Activated gamma-delta T cell treated with anti-CD3 and anti-CD28 coated beads, Interleukin-2, amount 50 U/mL, for 16 hours (primary cell): ENCODE measurements at places on chromosomes 2 and 18.

DNA sequence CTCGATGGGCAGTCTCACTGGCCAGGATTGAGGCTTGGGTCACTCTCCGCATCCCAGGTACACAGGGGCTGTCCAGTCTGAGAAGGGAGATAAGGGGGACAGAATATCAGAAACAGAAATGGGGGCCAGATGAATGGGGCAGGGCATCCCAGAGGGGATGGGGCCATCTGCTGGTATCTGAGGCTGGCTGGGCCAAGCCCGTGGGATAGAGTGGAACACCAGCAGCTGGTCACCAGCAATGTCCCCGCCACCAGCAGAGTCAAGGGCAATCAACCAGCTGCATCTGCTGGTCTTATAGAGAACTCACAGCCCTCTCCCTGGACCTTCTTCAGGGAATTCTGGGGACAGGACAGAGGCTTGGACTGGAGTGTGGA lies 128.8 kb upstream of the HAAO start:
- no peak for DNase-seq

GRCh38 chr2:187655001-187655400 lies 100.8 kb upstream of the TFPI start:
- no peak for DNase-seq

- no peak for DNase-seq
Measured at GRCh38 chr2:10260130-10260529, 42.6 kb upstream of the HPCAL1 start.

- no peak for DNase-seq
Measured at GRCh38 chr2:227052879-227053278, 111.1 kb downstream of the COL4A4 start.

DNA sequence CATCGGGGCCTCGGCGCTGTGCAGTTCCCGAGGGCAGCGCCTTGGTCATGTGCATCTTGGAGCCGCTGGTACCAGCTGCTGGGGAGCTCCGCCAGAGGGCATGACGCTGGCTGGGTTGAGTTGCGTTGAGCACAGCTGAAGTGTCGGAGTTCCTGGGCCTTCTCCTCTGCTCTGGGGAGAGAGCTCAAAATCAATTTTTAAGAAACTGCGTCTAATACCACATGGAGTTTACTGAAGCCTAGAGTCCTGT lies 48.7 kb downstream of the GREB1 start:
- no peak for DNase-seq

DNA sequence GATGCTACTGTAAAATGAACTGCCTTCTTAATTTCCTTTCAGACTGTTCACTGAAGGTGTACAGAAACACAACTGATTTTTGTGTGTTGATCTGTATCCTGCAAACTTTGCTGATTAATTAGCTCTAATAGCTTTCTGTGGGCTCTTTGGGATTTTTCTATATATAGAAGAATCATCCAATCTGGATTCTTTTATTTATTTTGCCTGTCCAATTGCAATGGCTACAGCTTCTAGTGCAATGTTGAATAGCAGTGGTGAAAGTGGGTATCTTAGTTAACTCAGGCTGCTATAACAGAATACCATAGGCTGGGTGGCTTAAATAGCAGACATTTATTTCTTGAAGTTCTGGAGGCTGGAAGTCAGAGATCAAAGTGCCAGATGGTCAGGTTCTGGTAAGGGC lies 74.4 kb downstream of the ID2 start:
- DNase-seq, result no peak

DNA sequence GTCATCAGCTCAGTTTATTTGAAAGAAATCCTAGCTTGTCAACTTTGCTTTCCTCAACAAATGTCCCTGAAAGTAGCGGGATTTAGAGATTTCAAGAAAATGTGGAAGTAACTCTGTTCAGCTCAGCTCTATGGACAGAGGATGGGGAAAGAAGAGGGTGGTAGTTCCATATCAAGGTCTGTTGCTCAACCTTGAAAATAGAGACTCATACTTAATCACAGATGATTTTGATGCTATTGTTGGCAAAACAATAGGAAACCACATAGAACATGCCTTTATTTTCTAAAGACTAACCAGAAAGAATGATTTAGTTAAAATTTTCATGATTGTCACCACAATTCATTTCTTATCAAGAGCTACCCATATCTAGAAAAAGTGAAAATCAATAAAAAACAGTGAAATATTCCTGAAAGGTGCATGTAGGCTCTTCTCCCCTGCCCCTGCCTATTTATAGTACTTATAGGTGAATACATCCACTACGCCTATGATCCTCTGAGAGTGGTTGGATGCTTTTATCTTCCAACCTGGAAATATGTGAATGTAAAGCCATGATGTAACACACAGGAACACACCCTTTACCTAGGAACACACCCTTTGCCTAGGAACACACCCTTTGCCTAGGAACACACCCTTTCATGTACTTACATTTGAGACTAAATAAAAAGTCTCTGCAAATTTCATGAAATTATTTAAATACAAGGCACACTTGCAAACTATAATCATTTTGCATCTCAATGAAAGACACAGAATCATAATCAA lies 65.8 kb downstream of the ETAA1 start:
- no peak for DNase-seq

GRCh38 chr2:42030200-42030759 lies 17.5 kb upstream of the PKDCC start:
- DNase-seq, result no peak

DNA sequence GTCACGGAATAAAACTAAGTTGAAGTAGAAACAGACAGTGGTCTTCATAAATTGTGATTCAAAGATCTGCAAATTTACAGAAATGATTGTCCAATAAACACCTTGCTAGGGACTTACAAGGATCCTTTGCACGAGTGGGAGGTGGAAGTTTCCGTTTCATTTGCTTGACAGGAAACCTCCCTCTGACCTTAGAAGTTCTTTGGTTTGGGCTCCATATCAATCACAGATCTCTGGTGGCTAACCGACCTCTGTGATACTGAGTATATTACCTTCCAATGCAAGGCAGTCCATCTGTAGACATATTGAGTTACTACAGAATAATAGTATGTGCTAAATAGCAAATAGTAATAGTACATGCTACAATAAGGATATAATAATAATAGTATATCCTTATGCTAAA lies 33.7 kb upstream of the RNF152 start:
- peak; percentile 10 for DNase-seq
